ENCODE measurements at places on chromosomes 2 and 18.

DNA sequence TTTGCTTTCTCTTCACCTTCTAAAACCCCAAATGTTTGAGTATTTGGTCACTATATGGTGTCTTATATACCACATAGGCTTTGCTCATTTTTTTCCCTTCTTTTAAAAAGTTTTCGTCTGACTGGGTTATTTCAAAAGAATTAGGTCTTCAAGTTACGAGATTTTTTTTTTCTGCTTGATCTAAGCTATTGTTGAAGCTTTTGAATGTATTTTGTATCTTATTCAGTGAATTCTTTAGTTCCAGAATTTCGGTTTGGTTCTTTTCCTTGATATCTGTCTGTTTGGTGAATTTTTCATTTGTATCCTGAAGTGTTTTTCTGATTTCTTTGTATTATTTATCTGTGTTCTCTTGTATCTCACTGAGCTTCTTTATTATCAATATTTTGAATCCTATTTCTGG is 93.5 kb downstream of the ARL6IP6 start:
- DNase-seq, result no peak

DNA sequence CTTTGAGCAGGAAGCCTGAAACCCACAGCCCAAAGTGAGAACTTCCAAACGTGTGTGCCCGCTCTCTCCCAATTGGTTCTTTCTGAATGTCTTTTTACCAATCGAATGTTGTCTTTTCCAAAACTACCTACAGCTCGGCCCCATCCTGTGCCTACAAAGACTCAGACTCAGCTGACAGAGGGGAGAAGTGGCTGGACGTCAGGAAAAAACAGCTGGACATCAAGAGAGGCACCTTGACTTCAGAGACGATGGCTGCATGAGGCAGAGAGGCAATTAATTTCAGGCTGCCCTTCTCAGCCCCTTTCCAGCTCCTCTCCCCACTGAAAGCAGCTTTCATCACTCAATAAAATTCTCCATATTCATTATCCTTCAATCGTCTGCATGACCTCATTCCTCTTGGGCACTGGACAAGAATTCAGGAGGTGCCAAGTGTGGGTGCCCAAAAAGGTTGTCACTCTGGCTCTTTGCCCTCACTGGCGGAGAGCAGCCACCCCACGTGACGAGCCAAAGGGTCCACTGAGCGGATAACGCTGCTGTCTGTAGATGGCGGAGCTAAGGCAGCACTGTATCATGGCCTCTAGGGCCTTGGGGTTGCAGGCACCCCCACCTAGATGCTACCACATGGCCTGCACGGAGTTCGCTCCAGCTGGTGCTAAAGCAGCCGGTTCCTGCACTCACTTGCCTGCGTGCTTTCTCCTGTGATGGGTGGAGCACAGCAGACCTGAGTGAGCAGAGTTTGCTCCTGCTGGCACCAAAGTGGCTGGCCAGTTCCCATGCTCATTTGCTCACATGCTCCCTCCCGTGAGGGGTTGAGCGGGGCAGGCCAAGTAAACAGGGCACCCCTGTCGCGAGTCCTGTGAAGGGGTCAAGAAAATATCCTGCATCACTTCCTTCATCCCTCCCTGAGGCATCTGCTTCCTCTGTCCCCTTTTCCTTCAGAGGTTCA is 37.9 kb downstream of the FAM210A start:
- no peak for DNase-seq

- DNase-seq, result no peak
Observed at GRCh38 chr2:11175293-11175795, 20.1 kb downstream of the SLC66A3 start.

- no peak for DNase-seq
Observed at GRCh38 chr2:46954951-46955571, 39.5 kb upstream of the MCFD2 start.

DNA sequence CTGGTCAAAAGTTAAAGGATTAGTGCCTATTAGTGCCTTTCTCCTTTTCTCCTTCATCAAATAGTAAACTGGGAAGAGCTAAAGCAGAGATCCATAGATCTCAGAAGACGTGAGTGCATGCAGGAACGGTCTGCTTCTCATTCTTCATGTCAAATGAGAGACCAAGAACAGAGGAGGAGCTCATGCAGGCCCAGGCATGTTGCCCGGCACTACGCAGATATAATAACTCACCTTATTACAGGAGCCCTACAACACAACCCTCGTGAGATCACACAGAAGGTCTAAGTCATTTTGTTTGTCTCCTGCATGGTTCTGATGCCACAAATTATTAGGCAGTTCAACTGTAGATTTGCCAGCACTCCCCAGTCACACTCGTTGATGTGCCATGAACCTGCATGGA is 71.8 kb downstream of the CMPK2 start:
- no peak for DNase-seq

DNA sequence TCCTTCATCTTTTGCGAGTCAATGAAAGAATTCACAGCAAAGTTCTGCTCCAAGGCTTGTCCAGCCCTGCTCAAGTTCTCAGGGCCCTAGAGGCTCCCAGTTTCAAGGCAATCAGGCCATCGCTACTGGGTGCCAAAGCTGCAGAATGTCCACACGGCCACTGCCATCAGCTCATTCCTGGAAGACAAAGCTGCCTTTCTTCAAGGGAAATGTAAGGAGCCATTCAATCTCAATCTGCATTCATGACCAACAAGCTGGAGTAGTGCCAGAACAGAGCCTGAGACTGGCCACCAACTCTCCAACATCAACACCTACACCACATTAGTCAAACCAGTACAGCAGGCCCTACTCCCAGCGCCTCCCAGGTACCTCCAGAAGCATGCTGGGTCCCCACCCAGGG is 202.2 kb downstream of the TCF4 start:
- DNase-seq, result no peak

GRCh38 chr2:186129767-186130581 is 356.1 kb upstream of the ZC3H15 start:
- no peak for DNase-seq

GRCh38 chr18:45280481-45281276 is 334.6 kb upstream of the SLC14A2 start:
- no peak for DNase-seq

GRCh38 chr2:215420471-215420935 is 15.4 kb downstream of the FN1 start:
- no peak for DNase-seq

- no peak for DNase-seq
Observed at GRCh38 chr2:240912878-240913809, 7.0 kb downstream of the CROCC2 start.

GRCh38 chr2:46144133-46144800 is 152.9 kb upstream of the EPAS1 start:
- no peak for DNase-seq

- DNase-seq, result no peak
Observed at GRCh38 chr2:45905632-45905958, 254.1 kb downstream of the PRKCE start.

DNA sequence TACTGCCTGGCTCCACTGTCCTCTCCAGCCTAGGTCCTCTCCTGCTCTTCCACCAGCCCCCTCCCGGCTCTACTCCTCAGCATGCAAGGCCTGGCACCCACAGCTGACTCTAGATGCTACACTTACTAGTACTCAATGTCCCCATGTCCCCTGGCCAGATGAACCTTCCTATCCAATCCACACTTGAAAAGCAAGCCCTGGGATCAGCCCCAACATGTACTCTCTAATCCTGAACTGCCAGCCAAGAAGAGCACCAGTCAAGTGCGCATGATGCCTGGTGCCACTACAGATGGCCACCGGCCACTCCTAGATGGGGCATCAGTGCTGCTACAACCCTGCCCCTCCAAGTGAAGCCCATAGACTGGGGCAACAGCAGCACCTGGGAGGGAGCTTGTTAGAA is 168.2 kb downstream of the STK39 start:
- no peak for DNase-seq

DNA sequence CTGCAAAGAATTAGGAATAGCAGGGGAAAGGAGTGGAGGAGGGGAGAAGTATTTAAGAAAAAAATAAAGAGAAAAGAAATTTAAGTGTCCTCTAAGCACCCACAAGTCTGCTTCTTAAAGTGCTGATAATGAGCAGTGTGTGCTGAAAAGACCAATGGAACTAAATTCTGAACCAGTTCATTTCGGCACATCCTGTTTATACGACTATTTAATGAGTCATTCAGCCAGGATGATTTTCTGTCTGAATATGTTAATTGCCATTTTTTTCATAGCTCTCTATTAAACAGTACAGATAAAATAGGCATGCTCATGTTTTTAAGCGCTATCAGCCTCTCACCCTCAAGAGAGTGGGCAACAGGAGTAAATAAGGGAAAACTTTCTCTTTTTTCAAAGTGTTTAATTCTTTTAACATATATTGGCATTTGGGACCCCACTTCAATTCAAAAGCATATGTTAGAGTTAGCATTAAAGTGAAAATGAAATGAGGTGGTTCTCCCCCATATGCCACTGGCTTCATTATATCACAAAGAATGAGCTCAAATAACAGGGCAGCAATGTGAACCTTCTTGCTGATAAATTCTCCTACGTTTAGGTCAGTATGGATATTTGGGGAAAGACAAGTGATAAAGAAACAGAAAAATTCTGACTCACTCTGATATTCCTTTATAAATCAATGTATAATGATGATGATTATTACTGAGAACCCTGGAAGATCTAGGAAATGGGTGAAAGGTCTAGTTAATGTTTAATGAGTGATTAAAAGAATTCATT is 87.5 kb downstream of the TCF4 start:
- no peak for DNase-seq

- DNase-seq, result no peak
Observed at GRCh38 chr18:59846814-59847490, 52.8 kb upstream of the PMAIP1 start.

- DNase-seq, result no peak
Observed at GRCh38 chr2:70203086-70203485, 12.3 kb upstream of the C2orf42 start.

- DNase-seq, result no peak
Observed at GRCh38 chr2:240962300-240963064, 35.9 kb upstream of the SNED1 start.

DNA sequence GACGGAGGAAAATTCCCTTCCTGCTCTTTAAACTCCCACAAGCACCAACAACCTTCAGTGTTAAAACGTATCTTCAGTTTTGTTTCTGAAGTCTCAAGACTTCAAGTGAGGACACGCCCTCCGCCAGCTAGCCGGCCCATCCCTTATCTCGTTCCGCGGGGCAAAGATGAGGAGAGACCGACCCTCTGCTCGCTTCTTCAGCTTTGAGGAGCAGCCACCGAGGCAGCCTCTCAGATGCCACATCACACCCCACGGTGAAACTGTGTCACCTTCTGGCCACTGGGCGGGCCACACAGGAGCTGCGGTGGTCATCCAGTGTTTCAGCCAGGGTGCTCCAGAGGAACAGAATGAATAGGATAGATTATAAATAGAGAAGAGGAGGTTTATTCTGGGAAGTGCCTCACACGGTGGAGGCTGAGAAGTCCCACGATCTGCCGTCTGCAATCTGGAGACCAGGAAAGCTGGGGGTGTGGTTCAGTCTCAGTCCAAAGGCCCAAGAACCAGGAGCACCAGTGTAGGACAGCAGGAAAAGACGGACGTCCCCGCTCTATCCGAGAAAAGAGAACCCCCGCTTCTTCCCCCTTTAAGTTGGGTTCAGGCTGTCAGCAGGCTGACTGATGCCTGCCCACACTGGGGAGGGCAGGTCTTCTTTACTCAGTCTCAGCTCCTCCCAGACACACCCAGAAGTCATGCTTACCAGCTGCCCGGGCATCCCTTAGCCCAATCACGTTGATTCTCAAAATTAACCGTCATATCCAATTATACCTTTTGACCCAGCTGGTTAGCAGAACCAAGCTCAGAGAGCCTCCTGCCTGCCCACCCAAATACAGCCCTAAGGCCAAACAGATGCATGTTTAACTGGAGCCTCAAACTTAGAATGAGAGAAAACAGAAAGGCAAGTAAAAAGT is 399.7 kb upstream of the ID2 start:
- no peak for DNase-seq

DNA sequence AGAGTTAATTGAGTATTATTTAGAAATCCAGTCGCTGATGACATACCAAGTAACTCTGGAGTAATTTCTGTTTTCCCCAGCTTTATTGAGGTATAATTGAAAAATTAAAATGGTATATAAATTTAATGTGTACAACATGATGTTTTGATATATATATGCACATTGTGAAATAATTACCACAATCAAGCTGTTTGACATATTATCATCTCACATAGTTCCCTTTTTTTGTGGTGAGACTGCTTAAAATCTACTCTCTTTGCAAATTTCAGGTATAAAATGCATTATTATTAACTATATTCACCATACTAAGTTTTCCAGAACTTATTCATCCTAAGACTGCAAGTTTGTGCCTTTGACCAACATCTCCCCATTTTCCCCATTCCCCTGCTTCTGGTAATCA is 25.0 kb upstream of the SPAG16 start:
- no peak for DNase-seq

- no peak for DNase-seq
Observed at GRCh38 chr2:147204102-147204501, 640.7 kb upstream of the ACVR2A start.

DNA sequence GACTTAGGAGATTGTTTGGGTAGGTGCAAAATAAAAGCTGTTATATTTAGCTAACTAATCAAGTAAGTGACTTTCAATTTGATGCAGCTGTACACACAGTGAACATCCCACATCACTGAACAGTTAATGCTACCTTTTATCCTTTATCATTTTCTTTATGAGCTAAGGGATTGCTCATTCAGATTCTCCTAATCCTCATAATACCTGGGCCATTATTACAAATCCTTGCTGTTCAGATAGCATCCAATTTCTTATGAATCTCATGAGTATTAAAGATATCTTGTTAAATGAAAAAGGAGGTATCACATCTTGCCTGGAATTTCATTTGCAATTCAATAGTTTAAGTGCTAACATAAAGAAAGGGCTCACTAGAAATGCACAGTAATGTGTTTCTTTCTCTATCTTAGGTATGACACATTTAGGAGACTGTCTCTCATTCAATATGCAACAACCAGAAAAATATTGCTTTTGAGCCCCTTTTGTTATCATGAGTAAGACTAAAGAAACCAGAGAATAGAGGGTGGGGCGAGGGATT is 918.5 kb downstream of the CBLN2 start:
- DNase-seq, result no peak

- no peak for DNase-seq
Observed at GRCh38 chr18:27008575-27008974, 143.1 kb upstream of the AQP4 start.

- no peak for DNase-seq
Observed at GRCh38 chr2:10022041-10022421, 21.3 kb upstream of the KLF11 start.
